ENCODE measurements at places on chromosomes 5 and 9.

GRCh38 chr5:142829801-142830220 is 59.6 kb downstream of the ARHGAP26 start:
- no peak for DNase-seq

GRCh38 chr5:39502704-39503103 is 77.9 kb upstream of the DAB2 start:
- no peak for DNase-seq

GRCh38 chr5:68953875-68954617 is 139.8 kb upstream of the SLC30A5 start:
- no peak for DNase-seq

GRCh38 chr5:122200450-122200849 is 71.1 kb downstream of the ZNF474 start:
- no peak for DNase-seq

DNA sequence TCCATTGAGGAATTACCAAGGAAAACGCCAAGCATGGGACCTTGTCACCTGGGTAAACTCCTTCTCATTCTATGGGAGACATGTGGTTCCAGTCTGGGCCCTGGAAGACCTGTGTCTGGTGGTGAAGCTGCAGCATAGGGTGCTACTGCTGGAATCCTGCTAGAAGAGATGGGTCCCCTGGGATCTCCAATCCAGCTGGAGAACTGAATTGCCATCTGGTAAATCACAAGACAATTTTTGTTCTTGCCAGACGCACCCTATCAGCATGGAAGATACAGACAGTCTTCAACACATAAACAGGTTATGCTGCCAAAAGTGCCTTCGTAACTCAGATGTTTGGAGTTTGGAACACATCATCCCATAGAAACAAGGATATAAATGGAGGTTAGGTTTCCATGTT is 424.0 kb upstream of the BRINP1 start:
- no peak for DNase-seq

GRCh38 chr9:133971981-133972941 is 19.9 kb downstream of the VAV2 start:
- DNase-seq: no peak

DNA sequence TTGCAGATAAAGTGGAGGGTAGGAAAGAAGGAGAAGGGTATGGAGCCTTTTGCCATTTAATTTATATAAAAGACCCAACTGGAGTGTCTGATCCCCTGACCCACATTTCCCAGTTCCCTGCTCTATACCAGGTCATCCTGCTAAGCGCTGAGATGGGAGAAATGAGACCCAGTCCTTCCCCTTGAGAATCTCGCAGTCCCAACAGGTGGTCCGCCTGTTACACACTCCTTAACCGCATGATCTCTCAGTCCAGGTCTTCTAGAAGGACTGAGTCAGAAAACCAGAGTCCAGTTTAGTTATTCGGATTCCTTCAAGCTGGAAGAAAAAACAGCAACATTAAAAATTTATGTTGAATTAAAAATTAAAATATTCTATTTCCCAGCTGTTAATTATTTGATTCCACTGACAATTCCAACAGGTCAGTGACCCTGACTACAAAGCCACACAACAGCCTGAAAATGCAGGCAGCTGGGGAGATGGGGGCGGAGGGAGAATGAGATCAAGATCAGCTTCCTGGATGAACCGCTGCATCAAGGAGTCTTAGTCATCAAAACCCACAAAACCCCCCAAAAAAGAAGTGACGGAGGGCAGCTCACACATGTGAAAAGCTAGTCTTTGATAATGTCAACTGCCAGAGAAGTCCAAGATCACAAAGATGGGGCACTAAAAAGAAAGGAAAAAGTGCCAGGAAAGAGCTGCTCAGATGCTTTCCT is 44.0 kb downstream of the GGTA1 start:
- no peak for DNase-seq

DNA sequence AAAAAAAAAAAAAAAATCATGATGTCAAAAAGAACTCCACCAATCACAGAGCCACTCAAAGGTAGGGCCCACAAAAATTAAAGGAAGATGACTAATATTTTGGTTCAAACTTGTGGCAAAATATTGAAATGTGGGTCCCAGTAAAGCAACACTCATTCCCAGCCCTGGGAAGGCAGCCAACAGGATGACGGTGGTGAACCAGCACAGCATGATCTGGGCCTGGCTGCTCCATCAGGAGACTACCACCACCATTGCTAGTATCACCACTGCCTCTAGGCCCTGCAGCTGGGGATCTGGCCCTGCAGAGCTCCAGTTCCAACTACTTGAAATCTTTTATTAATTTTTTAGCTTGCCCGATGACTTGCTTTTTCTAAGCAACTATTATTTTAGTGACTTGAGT is 206.8 kb upstream of the ITGA1 start:
- DNase-seq: no peak

GRCh38 chr9:127523312-127523851 is 72.1 kb downstream of the LRSAM1 start:
- no peak for DNase-seq

GRCh38 chr9:20437476-20437875 is 184.8 kb downstream of the MLLT3 start:
- no peak for DNase-seq

GRCh38 chr9:125644819-125645507 is 62.0 kb downstream of the MAPKAP1 start:
- no peak for DNase-seq

- no peak for DNase-seq
These were observed 300.0 kb upstream of the VLDLR start for GRCh38 chr9:2321523-2322148.

- no peak for DNase-seq
These were observed 27.7 kb downstream of the PTCD2 start for GRCh38 chr5:72347801-72348308.

GRCh38 chr9:138118601-138119071 is 241.1 kb downstream of the CACNA1B start:
- DNase-seq: no peak

- no peak for DNase-seq
These were observed 1028.6 kb downstream of the CDH9 start for GRCh38 chr5:26009742-26010141.

DNA sequence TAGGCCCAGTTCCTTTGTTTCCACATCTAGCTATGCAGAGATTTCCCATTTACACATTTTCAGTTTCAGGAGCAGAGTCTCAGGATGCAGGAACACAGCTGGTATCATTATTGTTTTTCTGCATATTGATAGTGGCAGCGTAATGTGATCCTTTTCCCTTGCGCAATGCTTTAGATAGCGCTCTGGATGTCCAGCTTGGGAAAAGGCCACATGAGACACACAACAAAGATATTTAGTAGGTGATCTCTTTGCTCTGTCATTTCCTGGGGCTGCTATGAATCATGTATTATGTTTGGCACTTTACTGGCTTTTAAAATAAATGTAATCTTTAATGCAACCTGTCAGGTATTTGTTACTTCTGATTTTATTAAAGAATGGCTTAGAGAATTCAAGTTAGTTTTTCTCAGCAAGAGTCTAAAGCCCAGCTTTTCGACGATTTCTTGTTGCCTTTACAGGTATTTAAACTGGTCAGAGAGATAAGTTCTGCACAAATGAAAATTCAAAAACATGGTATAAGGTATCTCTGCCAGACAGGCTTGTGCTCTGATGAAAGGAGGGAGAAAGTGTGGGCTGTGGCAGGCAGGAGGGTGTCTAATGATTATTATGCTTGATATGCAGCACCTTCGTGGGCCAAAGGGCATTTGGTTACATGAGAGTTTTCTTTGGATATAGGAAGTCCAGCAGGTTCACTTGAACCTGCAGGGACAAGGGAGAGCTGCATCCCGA is 42.2 kb downstream of the PTTG1 start:
- peak; percentile 78 for DNase-seq

DNA sequence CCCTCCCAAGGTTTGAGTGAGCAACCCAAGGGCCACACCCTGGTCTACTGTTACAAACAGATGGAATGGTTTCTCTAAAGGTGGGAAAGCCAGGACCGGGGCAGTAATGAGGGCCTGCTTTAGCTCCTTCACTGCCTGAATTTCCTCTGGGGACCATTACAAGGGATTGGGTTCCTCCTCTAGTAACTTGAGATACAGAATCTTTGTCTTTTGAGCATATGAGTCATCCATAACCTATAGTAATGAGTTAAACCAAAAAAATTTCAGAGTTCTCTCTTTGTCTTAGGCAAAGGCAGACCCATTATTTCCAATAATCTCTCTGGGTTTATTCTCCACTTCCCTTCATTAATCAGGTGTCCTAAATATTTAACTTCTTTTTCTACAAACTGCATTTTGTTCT is 618.8 kb downstream of the HINT1 start:
- no peak for DNase-seq

DNA sequence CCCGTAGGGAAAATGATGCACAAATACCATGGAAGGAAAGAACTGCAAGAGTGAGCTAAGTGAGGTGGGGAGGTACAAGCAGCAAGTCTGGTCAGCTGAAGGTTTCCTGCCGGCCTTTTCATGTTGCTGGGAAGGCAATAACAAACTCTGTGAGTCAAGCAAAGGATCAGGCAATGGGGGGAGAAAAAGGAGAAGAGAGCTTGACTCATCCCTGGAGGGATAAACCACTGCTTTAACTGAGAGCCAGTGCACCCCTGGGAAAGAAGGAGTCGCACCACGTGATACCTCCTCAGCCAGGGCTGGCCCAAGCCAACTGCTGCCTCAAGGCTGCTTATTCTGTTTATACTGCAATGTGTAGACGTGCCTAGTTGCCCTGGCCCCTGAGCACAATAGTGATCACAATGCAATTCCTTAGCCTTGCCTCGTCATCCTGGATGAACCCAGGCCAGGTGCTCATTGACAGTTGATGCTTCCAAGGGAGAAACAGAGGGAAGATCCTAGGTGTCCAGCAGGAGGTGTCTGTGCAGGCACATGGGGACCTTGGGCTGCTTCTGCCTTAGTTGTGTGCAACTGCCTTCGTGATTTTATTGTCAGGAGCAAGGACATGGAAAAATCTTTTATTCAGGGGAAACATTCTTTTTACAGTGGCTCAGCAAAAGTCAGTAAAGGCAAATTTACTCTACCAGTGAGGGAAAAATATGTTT is 203.0 kb upstream of the TUT7 start:
- no peak for DNase-seq

DNA sequence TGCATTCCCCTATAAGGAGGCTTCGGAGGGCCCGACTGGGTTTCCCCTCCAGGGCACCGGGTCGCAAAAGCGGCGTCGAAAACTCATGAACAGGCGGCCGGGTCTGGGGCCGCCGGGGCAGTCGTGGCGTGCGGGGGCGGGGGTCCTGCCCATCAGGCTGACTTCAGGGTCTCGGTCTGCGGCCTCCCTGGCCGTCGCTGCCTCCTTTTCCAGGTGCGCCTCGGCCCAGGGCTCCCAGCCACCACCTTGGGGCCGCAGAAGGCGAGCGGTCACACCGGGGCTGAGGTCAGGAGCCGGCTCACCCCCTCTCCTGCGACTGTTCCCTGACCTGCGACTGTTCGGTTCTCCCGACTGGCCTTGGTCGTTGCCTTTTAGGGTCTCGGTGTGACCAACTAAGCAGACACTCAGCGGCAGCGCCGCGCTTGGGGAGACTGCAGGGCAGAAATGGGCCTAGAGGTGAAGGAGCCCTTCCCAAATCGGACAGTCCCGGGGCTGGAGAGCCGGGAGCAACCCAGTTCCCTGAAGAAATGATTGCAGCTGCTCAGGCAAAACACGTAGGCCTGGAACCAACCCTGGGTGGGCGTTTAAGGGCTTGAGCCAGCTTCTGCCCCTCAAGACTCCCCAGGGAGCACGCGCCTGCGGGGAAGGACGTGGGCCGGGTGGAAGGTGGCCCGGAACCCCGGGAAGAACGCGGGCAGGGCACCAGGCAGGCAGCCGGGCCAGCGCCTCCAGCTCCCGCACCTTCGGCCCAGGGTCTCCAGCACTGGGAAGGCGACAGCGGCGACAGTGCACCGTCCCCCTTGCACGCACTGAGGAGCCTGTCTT is 11.2 kb downstream of the IRX2 start:
- DNase-seq: no peak

DNA sequence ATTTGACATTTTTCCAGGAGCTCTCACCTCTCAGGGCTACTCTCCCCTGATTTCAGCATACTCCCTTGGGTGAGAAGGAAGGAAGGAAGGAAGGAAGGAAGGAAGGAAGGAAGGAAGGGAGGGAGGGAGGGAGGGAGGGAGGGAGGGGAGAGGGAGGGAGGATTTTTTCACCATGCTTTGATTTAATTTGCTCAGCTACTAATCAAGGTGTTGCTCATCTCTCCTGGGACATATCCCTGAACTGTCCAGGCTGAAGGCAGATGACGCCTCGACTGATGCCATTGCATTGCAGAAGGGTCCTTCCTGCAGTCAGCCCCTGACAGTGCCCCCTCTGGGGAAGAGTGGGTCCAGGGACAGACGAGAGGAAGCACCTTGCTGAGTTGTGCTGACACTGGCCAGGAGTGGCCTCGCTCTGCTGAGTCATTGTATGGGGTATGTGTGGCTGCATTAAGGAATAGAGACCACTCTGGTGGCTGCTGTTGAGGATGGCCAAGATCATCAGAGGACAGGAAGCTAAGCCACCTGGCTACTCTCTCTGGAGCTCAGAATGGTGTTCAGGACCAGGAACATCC is 43.6 kb upstream of the CRB2 start:
- no peak for DNase-seq

- no peak for DNase-seq
These were observed 59.0 kb upstream of the ITGA1 start for GRCh38 chr5:52728686-52729085.

DNA sequence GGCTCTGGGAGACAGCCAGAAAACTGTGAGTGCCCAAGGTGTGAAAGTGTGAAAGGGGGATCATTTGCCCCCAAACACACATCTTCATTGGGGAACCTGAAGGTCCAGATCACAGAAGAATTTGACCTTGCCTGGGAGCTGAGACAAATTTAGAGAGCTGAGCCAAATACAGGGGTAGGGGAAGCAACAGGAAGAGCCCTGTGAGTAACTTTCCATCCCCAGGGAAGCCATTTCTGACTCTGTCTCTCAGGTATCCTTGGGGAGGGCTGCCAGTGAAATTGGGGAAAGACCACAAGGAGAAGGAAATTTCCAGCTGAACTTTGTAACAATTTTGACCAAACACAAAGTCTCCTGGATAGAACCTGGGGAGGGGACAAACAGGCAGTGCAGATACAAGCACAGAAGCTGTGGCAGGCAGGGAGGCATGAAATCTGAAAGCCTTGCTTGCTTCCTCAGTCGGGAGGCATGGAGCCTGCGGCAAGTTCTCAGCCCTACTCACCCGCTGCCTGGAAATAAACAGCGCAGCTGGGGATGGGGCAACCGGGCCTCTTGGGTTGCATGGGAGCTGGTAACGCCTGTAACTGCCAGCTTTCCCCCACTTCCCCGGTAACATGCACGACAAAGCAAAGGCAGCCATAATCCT is 31.5 kb upstream of the ZCCHC9 start:
- no peak for DNase-seq

DNA sequence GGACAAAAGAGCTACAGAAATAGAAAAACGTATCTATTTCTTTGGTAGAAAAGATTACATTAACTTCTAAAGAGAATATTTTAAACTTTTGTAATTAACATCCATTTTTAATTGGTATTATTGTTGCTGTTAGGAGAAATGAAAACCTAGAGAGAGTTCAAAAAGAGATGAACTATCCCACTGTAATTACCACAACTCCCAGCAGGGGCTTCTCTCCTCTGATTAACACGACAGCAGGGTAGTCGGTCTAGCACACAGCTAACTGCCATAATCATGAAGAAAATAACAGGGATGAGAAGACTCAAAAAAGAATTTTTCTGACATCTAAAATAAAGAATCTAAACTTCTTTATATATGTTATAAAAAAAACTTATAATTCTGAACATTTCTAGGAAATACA is 86.2 kb upstream of the CDH9 start:
- no peak for DNase-seq
